Activated CD4-positive, alpha-beta T cell treated with anti-CD3 and anti-CD28 coated beads, Interleukin-2, amount 10 ng/mL, durations not matched to agents 24 days and 14 days (primary cell): ENCODE measurements at places on chromosomes 7 and 10. TPM values are rescaled to one million over a fixed set of nuclear protein-coding genes. Genes with fewer than 3 reads are reported as not detected.

- no peaks in the 10 kb centered on the region for H3K36me3 ChIP-seq
- no peak for DNase-seq
- no peak overlapping the region for H3K4me3 ChIP-seq
- H3K4me1 ChIP-seq: no peaks in the 10 kb centered on the region
Measured at GRCh38 chr7:42071372-42072261, 165.4 kb downstream of the GLI3 start.

DNA sequence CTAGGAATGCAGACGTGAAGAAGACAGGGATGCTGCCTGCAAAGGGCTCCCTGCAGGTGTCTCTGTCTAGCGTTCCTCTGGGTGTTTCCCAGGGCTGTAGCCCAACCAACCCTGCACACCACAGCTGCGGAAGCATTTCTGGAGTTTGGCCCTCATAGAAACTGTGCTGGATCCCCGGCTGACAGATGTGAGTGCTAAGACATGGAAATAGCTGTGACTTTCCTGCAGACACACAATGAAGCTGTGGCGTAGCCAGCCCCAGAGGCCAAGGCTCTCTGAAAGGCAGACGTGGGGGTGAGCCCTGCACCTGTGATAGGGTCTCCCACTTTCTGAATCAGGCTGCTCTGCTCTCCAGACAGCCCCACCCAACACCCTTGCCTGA, 44.8 kb downstream of the ADCYAP1R1 start:
- DNase-seq: no peak
- H3K4me3 ChIP-seq: no peak overlapping the region
- H3K4me1 ChIP-seq: no peaks in the 10 kb centered on the region
- H3K36me3 ChIP-seq: no peaks in the 10 kb centered on the region

- peaks cover 19% of the 10 kb centered on the region for H3K36me3 ChIP-seq
- peak overlapping the region; percentile 73 for H3K27ac ChIP-seq
- peaks cover 72% of the 10 kb centered on the region for H3K4me1 ChIP-seq
- H3K27me3 ChIP-seq: no peaks in the 10 kb centered on the region
- H3K4me3 ChIP-seq: peak overlapping the region; percentile 52
Measured at GRCh38 chr7:24970676-24971075, 9.3 kb downstream of the OSBPL3 start.

DNA sequence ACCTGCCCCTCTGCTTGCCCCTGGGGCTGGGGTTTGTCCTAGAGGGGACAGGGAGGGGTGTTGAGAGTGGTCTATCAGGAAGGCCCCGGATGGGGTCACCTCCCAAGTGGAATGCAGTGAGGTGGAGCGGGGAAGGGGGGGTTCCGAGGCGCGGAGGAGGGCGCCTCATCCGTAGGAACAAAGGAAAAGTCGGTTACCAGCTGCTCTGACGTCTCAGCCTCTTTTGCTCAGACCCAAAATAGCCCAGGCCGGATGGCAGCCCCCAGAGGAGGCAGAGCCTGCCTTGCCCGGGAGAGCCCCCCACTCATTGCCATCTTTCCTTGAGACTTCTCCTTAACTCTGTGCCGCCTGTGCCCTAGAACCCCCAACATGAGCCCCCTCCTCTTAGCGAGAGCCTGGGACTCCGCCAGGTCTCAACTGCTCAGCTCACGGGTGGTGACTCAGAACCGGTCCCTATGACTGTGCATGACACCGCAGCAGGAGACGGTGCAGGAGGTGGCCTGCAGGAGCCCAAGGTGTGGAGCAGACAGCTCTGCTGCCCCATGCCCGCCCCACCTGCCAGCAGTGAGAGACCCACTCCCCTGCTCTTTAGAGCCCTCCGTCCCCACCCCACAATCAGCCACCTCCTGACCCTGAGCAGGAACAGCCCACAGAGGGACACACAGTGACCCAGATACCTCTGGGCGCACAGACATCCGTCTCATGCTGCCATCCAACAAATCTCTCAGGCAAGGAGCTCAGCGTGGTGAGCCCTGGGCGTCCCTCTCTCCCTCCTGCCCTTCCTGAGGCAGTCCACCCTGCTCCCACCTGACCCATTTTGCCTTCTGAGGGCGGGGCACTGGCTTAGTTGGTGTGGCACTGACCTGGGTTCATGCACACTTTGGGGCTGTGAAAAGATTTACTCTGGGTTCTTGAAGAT, 13.1 kb downstream of the STX1A start:
- no peaks in the 10 kb centered on the region for H3K27me3 ChIP-seq
- H3K27ac ChIP-seq: no peak overlapping the region
- peaks cover 8% of the 10 kb centered on the region for H3K4me1 ChIP-seq
- H3K36me3 ChIP-seq: peaks cover 24% of the 10 kb centered on the region
- no peak overlapping the region for H3K4me3 ChIP-seq

GRCh38 chr10:91907033-91907594, 2.2 kb downstream of the FGFBP3 start:
- peaks cover 19% of the 10 kb centered on the region for H3K36me3 ChIP-seq
- H3K4me3 ChIP-seq: peak overlapping the region; percentile 95
- peak; percentile 50 for DNase-seq

DNA sequence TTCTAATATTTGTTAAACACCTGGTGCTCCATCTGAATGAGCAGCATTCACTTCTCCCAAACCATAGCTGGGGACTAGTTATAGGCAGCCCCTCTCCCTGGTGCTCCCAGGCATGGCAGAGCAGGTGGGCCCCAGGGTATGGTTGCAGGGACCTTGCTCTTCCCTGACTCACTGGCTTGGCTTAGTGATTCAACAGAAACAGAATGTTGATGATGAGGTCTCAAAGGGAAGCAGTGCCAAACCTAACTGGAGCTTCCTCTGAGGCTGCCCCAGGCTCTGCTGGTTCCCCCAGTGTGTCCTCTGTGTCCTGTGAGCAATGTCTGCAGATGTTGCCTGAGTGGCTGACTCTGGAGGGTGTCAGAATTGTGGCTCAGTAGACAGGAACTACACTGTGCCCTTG, 3.7 kb downstream of the GPR26 start:
- H3K27me3 ChIP-seq: peaks cover 11% of the 10 kb centered on the region
- H3K4me1 ChIP-seq: no peaks in the 10 kb centered on the region
- no peak for DNase-seq
- no peak overlapping the region for H3K27ac ChIP-seq
- no peak overlapping the region for H3K4me3 ChIP-seq

- H3K4me3 ChIP-seq: peak overlapping the region; percentile 64
- H3K4me1 ChIP-seq: peaks cover 52% of the 10 kb centered on the region
- H3K27ac ChIP-seq: peak overlapping the region; percentile 86
- peaks cover 76% of the 10 kb centered on the region for H3K36me3 ChIP-seq
Measured at GRCh38 chr10:6507311-6507710, 72.8 kb downstream of the PRKCQ start.

DNA sequence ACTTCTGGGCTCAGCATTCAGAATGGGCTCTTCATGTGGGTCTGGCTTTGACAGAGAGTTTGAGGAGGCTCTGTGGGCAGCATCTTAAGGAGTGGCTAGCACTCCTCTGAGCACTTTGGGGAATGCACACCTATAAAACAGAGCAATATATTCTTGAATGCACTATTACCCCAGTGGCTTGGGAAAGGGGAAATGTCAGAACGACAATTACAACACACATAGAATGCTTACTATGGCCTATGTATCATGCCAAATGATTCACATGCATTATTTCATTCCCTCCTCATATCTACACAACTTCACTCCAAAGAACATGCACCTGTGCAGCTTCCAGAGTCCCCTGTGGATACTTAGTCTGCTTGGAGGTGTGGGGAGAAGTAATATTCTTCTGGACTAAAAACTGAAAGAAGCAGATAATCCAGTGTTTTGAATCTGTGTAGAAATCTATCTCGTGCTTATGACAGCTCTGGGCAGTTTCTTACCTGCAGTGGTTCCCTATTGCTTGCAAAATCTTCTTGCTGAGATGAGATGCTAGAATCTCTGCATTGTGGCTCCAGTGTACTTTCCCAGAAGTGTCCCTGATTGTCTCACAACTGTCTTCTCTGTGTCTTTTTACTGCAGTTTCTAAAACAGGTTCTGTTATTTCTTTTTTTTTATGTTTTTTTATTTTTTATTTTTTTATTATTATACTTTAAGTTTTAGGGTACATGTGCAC, 5.5 kb upstream of the MGAM start:
- no peaks in the 10 kb centered on the region for H3K36me3 ChIP-seq
- H3K4me3 ChIP-seq: no peak overlapping the region
- no peaks in the 10 kb centered on the region for H3K4me1 ChIP-seq
- DNase-seq: no peak

The CLDN15 gene
- total RNA-seq: 19.6 and 20.7 TPM in 2 replicates

DNA sequence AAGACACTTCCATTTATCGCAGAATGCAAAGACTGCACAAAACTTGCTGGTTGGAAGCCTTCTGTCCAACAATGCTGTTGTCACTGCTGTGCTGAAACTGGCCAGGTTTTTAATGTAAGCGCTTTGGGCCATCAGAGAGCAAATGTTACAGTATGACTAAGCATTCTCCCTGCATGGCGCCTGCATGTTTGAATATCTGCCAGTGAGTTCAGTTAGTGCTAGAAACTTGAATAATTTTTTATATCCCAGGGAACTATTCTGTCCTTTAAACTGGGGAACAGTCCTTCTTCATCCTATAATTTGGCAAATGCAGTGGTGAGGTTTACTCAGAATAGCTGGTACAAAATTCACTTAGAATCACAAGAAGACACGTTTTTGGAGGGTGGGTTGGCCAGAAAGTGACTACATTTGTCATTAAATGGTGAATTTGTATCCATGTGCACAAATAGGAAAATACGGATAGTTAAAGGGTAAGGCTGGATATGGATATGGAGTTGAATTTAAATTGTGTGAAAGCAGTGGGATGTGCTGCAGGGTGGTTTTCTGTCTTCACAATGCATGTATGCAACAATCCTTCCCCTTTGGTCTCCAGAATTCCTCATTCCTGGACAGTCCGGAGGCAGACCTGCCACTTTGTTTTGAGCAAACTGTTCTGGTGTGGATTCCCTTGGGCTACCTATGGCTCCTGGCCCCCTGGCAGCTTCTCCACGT, 1.7 kb downstream of the ABCC2 start:
- H3K4me3 ChIP-seq: no peak overlapping the region
- peaks cover 4% of the 10 kb centered on the region for H3K27me3 ChIP-seq
- DNase-seq: no peak
- H3K27ac ChIP-seq: no peak overlapping the region
- peaks cover 5% of the 10 kb centered on the region for H3K4me1 ChIP-seq
- no peaks in the 10 kb centered on the region for H3K36me3 ChIP-seq

DNA sequence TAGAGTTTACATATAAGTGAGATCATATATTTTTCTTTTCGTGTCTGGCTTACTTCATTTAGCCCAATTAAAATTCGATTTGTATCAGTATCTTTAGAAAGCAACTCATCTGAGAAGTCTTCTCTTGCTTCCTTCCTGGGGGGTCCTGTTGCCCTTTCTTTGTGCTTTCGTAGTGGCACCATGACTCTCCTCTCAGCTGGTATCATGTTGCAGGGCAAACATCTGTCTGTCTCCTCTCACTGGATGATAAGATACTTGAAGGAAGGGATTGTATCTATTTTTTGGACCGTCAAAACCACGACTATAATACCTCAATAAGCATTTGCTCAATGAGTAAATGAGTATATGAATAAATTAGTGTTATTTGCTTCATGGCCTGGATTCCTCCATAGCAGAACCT, 382.5 kb upstream of the SORCS1 start:
- no peaks in the 10 kb centered on the region for H3K36me3 ChIP-seq
- no peak overlapping the region for H3K4me3 ChIP-seq
- H3K27me3 ChIP-seq: no peaks in the 10 kb centered on the region
- H3K4me1 ChIP-seq: no peaks in the 10 kb centered on the region
- no peak for DNase-seq

GRCh38 chr7:68216051-68216450, 1219.4 kb downstream of the TYW1 start:
- no peaks in the 10 kb centered on the region for H3K4me1 ChIP-seq
- H3K27ac ChIP-seq: no peak overlapping the region
- H3K27me3 ChIP-seq: no peaks in the 10 kb centered on the region
- H3K4me3 ChIP-seq: no peak overlapping the region
- H3K36me3 ChIP-seq: peaks cover 2% of the 10 kb centered on the region

DNA sequence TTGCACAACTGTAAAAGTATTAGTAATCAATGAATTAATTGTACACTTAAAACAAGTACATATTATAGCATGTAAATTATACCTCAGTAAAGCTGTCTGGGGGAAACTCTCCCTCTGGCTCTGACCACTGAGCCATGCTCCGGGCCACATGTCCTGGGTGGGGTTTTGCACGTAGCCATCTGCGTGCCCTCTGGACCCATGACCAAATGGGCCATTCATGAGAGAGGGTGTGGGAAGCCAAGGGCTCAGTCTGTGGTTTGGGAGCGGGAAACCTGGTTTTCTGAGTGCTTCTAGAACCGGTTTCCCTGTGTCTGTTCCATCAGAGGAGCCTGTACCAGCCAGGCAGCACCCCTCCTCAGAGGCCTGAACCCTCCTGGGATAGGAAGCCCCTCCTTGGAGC, 143.2 kb downstream of the SH3PXD2A start:
- no peaks in the 10 kb centered on the region for H3K36me3 ChIP-seq
- no peak overlapping the region for H3K27ac ChIP-seq
- H3K4me3 ChIP-seq: no peak overlapping the region
- peaks cover 8% of the 10 kb centered on the region for H3K4me1 ChIP-seq

The MSMB gene
- not detected in 2 replicates for total RNA-seq

- H3K4me1 ChIP-seq: no peaks in the 10 kb centered on the region
- no peak for DNase-seq
- H3K27ac ChIP-seq: no peak overlapping the region
- peaks cover 18% of the 10 kb centered on the region for H3K36me3 ChIP-seq
- H3K4me3 ChIP-seq: no peak overlapping the region
Measured at GRCh38 chr7:107622429-107622828, 38.2 kb upstream of the SLC26A4 start.

GRCh38 chr10:129369566-129369965, 97.5 kb upstream of the MGMT start:
- no peaks in the 10 kb centered on the region for H3K4me1 ChIP-seq
- H3K36me3 ChIP-seq: no peaks in the 10 kb centered on the region
- no peak for DNase-seq
- H3K4me3 ChIP-seq: no peak overlapping the region

DNA sequence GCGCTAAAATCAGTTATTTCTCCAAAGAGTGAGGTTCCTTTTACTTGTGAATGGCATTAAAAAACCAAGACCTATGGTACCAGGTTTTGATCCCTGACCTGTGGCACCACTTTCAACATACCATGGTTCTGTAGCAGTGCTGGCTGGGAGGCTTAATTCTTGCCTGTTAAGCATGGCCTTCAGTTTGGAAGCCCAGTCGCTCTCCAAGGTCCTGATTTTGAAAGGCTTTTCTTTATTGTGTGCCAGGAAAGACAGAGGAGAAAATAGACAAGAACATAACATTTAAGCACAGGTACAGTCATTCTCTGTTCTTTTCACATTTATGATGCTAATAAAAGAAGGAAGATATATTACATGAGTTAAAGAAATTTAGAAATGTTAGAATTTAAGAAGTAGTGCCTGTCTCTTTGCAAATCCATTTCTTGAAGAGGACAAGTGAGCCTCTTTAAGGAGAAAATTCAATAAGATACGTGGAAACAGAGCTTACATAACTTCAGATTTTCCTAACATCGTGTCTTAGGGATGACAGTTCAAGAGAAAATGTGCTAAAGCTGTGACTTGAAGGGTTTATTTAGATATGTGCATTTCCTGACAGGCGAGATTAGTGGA, 357.6 kb downstream of the DPP6 start:
- no peaks in the 10 kb centered on the region for H3K27me3 ChIP-seq
- no peak overlapping the region for H3K27ac ChIP-seq
- no peaks in the 10 kb centered on the region for H3K36me3 ChIP-seq
